Neuronal stem cell (in vitro differentiated cells): ENCODE measurements at places on chromosomes 3 and 15.

DNA sequence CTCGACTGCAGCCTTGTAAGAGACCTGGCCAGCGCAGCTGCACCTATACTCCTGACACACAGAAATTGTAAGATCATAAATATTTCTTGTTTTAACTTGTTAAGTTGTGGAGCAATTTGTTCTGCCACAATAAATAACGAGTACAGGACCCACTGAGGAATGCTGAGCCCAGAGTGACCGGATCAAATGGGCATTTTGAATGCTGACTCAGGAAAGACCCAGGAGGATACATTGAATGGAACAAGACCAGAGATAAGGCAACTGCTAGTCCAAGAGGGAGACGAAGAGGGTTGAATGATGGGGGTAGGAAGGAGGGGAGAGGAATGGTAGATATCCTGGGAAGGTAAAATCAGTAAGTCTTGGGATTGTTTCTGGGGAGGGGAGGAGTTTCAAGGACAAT is 8.9 kb upstream of the C3orf70 start:
- DNase-seq, result no peak

- DNase-seq, result no peak
These were observed 166.4 kb downstream of the ATG7 start for GRCh38 chr3:11438646-11439045.

- no peak for DNase-seq
These were observed 530.2 kb downstream of the NR2F2 start for GRCh38 chr15:96860741-96861140.

GRCh38 chr3:17478673-17479072 is 263.8 kb downstream of the TBC1D5 start:
- DNase-seq, result no peak
